CD4-positive, alpha-beta T cell treated with Interferon alpha-2 for 1 hour (primary cell): ENCODE measurements at places on chromosomes 4 and X.

DNA sequence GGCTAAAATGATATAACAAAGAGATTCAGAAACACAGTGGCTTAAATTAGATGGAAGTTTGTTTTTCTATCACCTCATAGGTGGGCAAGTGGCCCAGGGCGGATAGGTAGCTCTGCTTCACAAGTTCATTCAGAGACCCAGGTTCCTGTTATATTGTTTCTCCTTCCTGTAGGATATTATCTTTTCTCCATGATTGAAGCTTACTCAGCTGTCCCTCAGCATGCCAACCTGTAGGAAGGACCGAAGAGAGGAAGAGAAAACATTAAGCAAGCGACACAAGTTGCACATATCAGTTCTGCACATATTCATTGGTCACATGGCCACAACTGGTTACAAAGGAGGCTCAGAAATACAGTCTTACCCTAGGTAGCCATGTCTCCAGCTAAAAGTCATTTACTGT, 6.9 kb downstream of the KLHL5 start:
- DNase-seq: no peak

GRCh38 chr4:62402088-62402806, 1202.1 kb downstream of the ADGRL3 start:
- no peak for DNase-seq

- no peak for DNase-seq
Observed at GRCh38 chrX:126994032-126994600, 174.6 kb downstream of the PRR32 start.

- no peak for DNase-seq
Observed at GRCh38 chrX:100363896-100364295, 46.2 kb downstream of the PCDH19 start.

DNA sequence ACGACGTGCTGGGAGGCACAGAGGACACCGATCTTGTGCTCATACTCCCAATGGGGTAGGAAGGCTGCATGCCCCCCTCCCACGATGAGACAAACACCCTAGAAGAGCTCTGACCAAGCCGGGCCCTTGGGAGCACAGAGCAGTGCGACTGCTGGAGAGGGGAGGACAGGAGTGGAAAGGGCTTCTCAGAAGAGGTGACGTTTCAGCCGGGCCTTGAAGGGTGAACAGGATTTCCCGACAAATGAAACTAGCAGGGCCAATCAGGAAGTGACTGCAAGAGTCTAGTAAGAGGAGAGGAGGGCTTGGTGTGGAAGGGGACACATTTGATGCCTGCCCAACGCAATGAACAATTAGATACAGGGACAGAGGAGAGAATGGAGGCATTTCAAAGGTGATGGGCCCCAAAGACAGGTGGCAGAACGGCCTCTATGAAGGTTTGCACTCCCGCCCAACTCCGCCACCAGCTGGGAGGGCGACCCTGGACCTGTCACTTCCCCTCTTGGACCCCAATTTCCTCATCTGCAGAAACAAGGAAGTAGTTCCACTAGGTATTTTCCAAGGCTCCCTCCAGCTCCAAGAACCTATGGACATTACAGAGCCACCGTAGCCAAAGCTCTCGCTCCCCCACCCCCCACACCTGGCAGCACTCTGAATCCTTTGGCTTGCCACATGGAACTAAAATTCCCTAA, 3.9 kb downstream of the HCFC1 start:
- peak; percentile 86 for DNase-seq

DNA sequence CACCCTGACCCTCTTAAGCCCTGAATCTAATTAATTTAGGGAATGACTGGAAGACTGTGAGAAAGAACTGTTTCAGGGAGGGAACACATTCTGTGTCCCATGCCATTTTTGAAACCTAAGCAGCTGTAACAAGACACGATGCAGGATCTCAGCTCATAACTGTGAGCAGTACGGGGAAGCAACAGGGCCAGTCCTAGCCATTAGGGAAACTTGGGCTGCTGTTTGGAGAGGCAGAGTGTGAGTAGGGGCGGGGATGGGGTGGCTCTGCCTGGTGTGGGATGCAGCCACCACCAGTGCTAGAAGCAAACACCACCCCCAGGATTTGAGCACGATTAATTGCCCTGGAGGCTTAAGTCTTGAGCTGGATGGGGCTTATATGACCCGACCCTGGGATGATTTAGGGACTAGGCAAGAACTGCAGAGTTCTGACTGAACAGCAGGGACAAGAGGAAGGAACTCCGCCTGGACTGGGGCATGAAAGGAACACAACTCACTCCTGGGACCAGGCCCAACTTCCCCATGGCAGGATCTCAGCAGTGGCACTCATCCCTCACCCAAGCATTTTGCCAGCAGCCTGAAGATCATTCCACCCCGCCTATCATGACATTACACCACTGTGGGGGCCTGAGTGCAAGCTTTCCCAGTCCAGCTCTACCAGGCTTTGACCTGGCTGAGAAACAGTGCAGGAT, 43.1 kb downstream of the ATRX start:
- DNase-seq: no peak

DNA sequence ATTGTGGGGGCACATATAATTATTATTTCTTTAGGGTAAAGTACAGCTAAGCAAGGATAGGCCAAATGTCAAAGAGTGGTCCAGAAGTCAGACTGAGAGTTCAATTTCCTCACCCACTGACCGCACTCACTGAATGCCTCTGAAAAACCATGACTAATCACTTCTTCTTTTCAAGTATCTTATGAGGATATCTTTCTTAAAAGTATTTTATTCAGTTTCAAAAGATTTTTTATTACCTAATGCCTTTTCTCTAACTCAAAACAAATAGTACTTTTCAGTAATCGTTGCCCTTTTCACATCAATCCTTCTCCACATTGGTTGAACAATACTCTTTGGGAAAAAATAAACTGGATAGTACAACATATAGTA, 61.7 kb upstream of the CAMK2D start:
- peak; percentile 10 for DNase-seq

DNA sequence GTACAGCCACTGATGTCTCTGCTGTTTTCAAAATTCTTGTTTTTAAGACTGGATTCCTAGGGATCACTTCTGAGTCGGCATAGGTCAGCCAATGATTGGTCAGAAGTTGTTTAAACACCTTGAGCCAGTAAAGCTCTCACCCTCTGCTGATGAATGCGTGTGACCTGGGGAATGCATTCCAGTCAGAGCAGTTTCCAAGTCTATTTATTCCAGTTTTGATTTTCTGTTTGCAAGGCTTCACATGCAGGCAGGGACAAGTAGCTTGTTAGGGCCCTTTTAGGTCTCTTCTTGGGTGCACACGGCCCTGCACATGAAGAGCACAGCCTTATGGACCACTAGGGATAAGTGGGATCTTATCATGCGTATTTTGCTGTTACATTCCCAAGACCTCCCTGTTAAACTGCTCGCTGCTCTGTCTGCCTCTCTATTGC, 47.0 kb downstream of the KLHL15 start:
- DNase-seq: no peak

DNA sequence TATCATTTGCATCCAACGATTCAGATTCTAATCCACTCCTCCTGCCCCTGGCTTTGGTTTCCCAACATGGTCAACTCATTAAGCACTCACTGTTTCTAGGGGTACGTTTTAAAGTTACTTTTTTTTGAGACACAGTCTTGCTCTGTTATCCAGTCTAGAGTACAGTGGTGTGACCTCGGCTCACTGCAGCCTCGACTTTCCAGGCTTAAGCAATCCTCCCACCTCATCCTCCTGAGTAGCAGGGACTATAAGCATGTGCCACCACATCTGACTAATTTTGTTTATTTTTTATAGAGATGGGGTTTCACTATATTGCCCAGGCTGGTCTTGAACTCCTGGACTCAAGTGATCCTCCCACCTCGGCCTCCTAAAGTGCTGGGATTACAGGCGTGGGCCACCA, 48.9 kb downstream of the TMEM156 start:
- no peak for DNase-seq

- no peak for DNase-seq
Observed at GRCh38 chr4:77795326-77795725, 23.8 kb downstream of the CNOT6L start.

DNA sequence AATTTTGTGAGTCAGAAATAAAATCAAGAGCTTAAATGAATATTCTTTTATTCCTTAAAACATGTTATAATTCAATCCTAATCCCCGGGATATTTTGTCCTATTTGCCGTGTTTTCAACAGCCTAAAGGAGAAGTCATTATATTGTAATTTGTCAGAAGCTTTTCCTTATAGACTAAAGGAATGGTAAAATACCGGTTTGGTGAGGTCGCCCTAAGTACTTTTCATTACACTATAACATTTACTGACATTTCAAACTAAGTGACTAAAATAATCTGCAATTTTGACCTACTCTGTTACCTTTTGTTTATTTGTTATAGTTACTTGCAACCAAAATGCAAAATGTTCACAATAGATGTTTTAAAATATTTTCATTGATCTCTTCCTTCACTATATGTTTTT, 8.8 kb downstream of the DCLK2 start:
- no peak for DNase-seq

- no peak for DNase-seq
Observed at GRCh38 chr4:3287271-3287971, 5.4 kb upstream of the RGS12 start.

- no peak for DNase-seq
Observed at GRCh38 chrX:84907324-84907968, 96.2 kb upstream of the APOOL start.

DNA sequence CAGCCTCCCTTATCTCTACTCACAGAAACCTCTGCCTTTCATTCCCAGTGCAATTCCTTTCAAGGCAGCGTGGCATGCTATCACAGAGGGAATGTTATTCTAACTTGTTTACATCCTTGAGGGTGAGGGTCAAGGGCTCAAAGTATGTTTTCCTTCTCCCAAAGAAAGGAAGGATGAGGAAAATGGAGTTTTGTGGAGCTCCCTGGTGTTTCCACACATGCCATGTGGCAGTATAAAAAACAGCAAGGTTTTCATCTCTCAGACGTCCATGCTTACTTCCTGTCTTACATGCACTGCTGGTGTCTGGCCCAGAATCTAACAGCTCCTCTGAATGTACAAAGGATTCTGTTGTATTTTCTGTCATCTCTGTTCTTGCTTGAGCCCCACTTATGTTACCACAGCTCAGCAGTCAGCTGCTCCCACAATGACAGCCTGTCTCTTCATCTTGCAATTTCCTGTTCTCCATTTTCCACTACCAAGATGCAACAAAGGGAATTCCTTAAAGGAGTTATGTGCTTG, 128.0 kb downstream of the SNCA start:
- DNase-seq: no peak

- DNase-seq: no peak
Observed at GRCh38 chr4:159698336-159698735, 595.5 kb downstream of the RAPGEF2 start.

DNA sequence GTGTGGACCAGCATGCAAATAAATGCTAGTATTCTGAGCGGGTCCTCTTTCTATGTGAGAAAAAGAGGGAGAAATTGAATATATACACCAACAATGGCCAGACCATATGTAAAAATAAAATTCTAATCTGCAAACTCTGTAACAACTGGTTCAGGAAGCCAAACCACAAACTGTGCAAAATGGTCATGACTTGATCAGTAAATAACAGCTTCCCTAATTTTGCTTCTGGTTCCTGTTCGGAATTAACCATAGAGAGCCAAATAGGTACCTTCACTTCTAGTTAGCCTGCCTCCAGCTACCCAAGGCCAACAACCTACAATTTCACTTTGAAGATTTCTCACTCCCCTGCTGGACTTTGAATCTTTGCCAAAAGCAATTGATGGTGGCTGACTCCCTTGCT, 1313.2 kb downstream of the ADGRL3 start:
- DNase-seq: no peak

DNA sequence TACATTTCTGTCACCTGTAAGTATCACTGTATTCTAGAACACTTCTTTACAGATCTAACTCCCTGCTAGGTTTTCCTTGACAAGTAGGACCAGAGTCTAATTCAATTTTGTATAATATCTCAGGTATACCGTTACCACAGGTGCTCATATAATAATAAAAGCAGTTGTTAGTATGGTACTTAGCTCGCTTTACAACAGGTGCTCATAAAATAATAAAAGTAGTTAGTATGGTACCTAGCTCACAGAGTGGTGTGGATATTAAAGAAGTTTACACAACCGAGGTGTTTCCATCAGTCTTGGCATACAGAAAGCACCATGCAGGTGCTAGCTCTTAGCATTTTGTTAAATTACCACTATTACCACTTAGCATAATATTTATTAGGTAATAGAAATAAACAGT, 32.9 kb upstream of the FGFBP2 start:
- DNase-seq: no peak

DNA sequence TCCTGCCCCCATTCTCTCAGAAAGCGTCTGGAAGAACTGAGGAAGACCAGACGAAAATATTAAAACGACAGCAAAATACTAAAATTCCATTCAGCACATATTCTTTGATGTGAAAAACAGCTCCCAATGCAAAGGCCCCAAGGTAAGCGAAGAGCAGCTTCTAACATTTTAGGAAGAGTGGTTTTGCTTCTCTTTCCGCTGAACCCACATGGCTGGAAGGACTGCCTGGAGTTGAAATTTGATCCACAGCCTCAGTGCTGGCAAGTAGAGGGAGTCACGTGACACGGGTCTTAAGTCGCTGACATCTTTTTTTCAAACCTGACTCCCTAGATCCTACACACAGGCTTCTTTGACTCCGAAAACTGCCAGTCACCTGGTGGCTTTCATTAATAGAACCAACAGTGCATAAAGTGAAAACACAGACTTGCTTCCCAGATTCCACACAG, at the start of gene FAM13A:
FAM13A (minus strand) TSS at position 233 of the 446 bp plus-strand sequence; CDS start at position 12, 221 bp downstream.
- DNase-seq: no peak
